ENCODE measurements at places on chromosomes 5 and 9. TPM values are rescaled to one million over a fixed set of nuclear protein-coding genes. Genes with fewer than 3 reads are reported as not detected.

Gene SPATA31A3
- polyA plus RNA-seq = not detected

Gene CTXN3
- polyA plus RNA-seq = not detected

Gene RNF180
- 0.57 TPM for polyA plus RNA-seq

Gene SLC6A18
- not detected for polyA plus RNA-seq

Gene CCDC192
- polyA plus RNA-seq = 2.4 TPM

Gene POLR1E
- polyA plus RNA-seq = 16.8 TPM

All from sigmoid colon (tissue), 7 donors.